ENCODE measurements at places on chromosomes 7 and 10.

DNA sequence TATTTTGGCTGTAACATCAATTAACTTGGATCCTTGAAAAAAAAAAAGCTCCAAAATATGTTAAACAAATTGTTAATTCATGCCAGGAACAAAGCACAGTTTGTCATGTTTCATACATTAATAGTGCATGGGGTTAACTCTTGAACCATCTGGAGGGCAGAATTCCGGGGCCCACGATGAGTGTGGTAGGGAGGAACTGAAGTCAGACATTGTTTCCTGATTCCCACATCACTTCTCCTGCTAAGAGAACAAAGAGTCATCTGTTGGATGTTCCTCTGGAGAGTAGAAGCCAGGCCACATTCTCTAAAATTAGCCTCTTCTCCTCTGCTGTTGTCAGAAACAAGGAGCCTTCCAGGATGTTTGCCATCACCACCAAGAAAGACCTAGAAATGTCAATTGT, 54.6 kb downstream of the TMEM178B start:
- no peak for DNase-seq

GRCh38 chr7:143458263-143458662, 15.0 kb downstream of the TAS2R60 start:
- DNase-seq, result no peak

DNA sequence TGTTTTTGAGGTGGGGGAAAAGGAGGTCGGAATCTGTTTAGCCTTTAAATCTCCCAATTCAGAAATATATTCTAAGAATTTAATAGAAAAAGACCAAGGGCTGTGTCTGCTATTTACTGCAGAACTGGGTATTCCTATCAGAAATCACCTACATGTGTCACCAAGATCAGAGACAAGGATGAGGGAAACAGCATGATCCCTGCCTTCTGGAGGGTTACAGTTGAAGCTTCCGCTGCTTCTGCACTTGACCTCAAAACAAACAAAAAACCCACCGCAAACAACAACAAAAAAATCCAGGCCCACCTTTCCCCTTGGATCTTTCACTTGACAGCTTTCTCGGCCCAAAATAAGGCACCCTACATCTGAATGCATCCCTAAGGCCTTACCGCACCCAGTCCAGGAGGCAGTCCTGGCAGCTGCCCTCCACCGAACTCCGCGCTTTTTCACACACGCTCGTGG, 750 bp upstream of the CDK14 start:
- DNase-seq, result no peak

DNA sequence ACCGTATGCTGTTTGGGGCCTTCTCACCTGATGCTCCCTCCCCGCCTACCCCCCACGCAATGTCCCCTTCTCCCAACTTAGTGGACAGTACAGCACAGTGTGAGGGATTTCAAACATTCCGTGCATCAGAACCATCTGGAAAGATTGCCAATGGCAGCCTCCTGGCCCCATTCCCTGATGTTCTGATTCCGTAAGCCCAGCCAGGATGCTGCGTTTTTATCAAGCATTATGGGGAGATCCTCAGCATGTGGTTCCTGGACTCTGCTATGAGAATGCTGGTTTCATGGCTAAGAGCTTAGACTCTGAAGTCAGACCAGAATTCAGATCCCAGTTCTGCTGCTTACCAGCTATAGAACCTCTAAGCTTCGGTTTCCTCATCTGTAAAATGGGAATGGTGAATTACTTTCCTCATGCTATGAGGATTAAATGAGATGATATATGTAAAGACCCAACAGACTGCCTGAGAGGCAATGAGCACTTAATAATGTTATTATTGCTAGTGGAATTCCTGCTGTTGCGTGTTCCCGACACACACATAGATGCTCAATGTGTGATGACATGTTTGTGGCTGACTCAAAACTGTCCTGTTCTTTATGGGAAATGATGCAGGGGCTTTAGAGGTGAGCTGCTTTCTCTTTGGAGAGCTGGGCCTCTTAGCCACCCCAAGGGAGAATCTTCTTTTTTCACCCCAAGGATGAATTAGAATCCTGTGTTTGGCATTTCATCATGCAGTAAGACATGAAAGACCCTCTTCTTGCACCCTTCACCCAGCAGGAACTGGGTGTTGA, 60.8 kb upstream of the SMNDC1 start:
- no peak for DNase-seq

GRCh38 chr7:16051561-16052255, 365.2 kb upstream of the MEOX2 start:
- no peak for DNase-seq

All from kidney capillary endothelial cell (primary cell).